SHP77 treated with DMSO at 0.1 percent for 48 hours (cell line): ENCODE measurements at places on chromosomes 13 and 19.
A peak's percentile ranks its signal among the peaks of the same experiment; 100 is the strongest.

DNA sequence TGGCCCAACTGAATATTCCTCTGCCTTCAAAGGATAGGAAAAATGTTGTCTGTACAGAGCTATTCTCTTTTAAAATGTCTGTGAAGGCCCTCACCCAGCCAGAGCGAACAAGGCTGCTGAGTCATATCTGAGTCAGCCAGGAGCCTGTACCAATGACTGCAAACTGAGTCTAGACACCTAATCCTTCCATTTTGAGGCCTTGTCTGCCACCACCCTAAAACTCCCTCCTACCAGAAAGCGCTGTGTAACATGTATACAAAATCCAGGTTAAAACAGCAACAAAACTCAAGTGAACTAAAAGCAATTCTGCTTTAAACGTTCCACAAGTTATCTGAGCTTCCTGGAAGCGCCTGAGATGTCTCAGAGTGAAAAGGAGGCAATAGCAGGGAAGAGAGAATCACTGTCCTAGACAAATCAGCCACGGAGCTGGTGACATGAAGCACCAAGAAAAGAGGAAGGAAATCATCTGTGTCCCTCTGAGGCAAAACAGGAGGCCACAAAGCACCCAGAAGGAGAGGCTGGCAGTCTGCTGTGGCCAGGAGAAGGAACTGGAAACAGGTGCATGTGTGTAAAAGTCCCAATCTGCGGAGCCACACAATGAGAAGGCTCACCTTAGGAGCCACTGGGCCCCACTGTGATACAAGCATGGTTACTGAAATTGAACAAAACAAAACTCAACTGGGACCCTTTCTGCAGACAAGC is 10.2 kb downstream of the DHRS12 start:
- no peak for DNase-seq

DNA sequence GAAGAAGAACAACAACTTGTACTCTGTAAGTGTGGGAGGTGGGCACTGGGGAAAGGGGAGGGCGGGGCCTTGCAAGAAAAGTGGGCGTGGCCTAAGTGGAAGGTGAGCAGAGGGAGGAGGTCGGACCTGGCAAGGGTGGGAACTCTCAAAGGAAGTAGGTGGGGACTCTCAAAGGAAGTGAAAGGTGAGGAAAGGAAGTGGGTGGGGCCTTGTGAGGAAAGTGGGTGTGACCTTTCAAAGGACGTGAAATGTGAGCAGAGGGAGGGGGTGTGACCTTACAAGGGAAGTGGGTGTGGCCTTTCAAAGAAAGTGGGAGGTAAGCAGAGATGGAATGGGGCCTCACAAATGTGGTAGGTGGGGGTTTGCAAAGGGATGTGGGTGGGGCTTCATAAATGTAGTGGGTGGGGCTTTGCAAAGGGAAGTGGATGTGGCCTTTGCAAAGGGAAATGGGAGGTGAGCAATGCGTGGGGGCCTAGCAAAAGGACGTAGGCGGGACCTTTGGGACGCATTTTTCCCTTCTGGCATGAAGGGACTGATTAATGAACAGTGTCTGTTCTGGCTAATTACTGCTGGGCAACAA is 25.9 kb downstream of the ACSBG2 start:
- no peak for DNase-seq

DNA sequence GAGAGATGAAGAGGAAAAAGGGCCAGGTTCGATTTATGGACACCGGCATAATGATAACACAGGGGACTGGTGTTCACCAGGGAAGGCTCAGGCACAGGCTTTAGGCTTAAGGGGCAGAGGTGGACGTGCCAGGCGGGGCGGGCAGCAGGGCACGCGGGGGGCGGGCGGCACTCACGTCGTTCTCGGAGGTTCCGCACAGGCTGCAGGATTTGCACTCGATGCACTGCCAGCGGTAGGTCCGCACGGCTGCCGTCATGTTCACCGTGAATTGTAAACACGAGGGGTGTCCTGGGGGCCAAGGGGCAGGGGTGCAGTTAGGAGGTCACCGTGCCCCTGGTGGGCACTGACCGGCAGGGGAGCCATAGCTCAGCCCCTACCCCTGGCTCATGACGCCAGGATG is 10.6 kb downstream of the DPF1 start:
- DNase-seq, result no peak

- no peak for DNase-seq
Observed at GRCh38 chr13:46684287-46685001, 112.5 kb downstream of the ESD start.

- no peak for DNase-seq
Observed at GRCh38 chr19:7904074-7905020, 670 bp downstream of the MAP2K7 start.

- no peak for DNase-seq
Observed at GRCh38 chr19:5870986-5871394, 650 bp upstream of the FUT5 start.

DNA sequence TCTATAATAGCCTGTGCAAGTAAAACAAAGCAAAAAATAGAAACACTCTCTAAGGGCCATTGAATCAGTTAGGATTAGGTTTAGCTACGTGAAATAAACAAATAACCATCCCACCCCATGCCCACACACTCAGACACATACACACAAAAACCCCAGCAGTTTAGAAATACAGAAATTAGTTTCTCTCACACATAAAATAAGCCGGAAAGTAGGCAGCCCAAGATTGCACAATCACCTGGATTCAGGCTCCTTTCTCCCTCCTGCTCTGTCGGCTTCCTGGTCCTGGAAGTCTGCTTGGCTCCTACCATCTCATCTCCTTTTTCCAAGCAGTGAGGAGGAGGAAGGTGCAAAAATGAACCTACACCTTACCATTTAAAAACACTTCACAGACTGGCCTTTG is 22.6 kb upstream of the USP12 start:
- DNase-seq, result no peak

- DNase-seq, result no peak
Observed at GRCh38 chr13:110882972-110883371, 31.9 kb downstream of the ANKRD10 start.

DNA sequence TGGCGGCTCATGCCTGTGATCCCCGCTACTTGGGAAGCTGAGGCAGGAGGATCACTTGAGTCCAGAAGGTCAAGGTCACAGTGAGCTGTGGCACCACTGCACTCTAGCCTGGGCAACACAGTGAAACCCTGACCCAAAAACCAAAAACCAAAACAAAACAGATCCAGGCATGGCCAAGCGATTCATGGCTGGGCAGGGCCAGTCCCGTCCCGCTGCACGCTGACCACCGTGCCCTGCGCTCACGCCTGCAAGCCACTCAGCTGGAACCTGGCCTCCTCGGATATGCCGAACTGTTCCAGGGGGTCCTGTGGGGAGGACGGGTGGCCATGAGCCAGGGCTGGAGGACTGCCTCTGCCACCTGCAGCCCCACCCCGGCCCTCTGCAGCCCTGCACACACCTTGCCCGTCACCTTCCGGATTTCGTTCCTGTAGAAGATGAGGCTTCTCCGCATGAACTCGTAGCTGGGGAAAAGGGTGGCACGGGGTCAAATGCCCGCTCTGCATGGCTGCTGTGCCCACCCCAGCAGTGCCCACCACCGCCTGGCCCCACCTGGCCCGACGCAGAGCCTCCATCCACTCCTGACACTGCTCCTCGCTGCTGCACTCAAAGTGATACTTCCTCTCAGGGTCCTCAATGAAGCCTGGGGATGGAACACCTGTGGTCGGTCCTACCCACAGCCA is 2.4 kb downstream of the PLEKHJ1 start:
- DNase-seq, result no peak

GRCh38 chr19:45075301-45076028 is 813 bp downstream of the ZNF296 start:
- no peak for DNase-seq

GRCh38 chr13:111897178-111897845 is 169.6 kb upstream of the SOX1 start:
- no peak for DNase-seq

DNA sequence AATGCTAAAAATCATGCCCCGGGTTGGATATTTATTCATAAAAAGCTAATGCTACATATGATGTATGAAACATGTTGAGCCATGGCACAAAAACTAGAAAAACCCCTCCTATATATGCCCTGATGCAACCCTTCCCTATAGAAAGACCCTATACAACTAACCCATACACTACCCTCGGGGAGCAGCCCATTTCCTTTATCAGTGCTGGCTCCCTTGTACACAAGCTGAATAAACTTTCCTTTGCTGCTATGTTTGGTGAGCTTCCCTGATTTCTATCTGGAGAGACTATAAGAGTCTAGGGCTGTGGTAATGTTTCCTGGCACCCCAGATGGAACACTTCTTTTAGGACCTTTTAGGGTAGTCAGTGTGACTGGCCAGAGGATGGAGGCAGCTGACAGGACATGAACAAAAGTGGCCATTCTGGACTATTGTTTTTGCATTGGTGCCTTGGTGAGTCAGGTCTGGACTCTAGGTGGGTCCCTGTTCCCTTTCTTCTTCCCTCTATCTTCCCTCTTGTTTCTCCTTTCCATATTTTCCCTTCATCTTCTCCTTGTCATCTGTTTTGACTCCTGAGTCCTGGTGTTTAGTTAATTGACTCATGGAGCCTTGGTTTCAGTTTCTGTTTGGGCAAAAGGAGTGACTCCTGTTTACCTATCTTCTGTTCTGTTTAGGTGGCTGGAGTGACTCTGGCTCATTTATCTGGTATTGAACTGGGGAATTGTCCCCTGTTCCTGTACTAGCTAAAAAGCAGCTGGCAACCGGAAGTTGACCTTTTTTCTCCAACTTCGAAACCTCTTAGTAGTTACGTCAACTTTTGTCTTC is 1321.8 kb upstream of the PCDH9 start:
- no peak for DNase-seq

DNA sequence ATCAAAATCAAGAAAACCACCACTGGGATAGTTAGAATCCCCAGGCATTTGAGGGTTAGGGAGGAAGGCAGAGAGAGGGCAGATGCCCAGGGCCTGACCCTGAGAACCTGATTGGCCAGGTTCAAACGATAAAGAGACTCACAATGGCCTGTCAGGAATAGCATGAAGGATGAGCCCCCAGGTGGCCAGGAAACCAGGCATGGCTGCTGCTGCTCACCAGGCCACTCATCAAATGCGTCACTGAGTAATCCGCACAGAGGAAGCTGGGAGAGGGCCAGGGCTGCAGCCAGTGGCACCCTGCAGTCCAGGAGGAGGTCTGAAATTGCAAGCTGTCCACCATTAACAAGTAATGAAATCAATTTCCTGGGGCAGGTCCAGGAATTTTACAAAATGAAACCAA is 111.3 kb downstream of the KATNAL1 start:
- DNase-seq, result peak; percentile 65

GRCh38 chr19:21677696-21678418 is 89.5 kb downstream of the ZNF100 start:
- DNase-seq, result no peak

DNA sequence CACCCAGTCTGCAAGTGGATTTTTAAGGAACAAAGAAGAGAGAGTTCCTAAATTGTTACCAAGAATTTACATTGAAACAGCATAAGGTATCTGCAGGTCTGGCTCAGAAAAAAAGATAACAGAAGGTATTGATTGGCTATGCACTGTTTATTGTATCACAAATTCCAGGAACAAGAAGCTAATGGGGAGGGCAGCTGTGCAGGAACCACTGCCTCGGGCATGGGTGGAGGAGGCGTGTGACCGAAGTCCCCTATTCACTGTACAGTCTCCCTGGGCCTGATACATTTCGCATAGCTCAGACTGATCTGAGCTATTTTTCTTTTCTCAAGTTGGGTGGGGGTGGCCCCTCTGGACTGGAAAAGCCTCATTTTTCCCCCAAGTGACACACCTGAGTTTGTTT is 11.7 kb downstream of the NECTIN2 start:
- DNase-seq, result no peak

DNA sequence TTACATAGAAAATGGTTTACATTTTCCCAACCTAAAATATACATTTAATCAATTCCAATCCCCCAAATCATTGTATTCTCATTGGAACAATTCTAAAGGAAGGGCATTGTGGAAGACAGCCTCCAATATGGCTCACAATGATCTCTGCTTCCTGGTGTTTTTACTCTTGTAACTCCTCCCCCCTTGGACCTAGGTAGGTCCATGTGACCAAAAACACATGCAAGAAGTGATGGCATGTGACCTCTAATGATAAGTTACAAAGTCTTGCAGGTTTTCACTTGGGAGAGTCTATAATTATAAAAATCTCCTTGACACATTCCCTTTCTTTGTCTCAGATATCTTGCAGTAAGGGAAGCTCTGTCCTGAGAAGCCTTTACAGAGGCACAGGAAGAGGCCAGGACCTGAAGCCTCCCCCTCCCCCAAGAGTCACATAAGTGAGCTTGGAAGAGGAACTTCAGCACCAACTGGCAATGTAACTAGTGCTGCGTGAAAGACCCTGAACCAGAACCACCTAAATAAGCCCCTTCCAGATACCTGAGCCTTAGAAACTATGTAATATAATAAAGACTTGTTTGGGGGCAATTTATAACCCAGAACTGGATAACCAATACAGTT is 816.2 kb upstream of the ATXN8OS start:
- DNase-seq, result no peak

- DNase-seq, result no peak
Observed at GRCh38 chr13:108575430-108575829, 54.0 kb upstream of the MYO16 start.

GRCh38 chr13:74774264-74774663 is 640.1 kb upstream of the KLF12 start:
- no peak for DNase-seq

DNA sequence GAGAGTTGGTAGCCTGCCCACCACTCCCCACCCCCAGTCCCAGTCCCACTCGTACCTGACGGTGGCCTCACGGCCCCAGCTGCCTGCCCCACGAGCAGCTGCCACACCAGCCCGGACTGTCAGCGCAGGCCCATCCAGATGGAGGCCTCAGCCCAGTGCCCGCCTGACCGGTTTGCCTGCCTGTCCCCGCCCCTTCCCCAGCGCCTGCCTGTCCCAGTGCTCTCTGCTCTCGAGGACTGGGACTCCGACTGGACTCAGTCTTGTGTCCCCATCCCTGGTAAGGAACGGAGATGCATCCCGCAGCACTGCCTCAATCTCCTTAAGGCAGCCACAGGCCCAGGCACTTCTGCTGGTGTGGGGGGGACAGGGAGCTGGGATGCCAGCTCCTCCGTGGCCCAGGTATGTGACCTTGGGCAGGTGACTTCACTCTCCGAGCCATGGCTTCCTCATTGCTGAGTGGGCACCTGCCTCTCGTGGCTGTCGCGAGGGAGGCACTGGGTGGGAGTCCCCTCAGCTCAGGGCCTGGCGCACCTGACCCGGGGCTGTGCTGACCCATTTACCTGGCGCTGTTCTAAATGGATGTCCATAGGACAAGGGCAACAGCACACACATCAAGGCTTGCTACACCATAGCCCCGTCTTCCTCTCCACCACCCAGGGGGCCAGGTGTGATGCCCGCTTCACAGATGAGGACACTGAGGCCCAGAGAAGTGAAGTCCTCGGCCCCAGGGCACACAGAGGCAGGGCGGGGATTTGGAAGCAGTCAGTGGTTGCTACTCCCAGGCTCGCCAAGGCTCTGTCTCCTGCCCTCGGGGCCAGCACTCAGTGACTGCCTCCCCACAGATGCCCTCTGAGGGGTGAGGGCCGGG is at the start of gene NKPD1:
Gene NKPD1 (minus strand): TSS at position 113 of the 868 bp plus-strand sequence. CDS start 832 bp downstream, outside the sequence.
- no peak for DNase-seq
